ENCODE measurements at places on chromosomes 3 and 15.

DNA sequence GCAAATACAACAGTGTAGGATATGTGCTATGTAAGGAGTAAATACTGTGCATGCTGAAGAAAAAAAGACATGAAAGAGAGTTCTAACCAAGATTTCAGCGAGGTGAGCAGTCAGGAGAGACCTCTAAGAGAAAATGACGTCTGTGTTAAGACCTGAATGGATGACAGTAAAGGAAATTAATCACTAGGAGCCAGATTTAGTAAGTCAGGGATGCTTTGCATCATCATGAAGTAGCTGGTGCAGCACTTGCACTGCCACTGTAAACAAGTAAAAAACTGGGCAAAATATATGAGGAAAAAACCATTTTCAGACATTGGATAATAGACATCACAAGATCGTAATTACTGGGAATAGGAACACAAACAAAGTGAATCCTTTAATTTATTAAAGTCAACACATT is 32.6 kb downstream of the RTP4 start:
- DNase-seq = no peak

DNA sequence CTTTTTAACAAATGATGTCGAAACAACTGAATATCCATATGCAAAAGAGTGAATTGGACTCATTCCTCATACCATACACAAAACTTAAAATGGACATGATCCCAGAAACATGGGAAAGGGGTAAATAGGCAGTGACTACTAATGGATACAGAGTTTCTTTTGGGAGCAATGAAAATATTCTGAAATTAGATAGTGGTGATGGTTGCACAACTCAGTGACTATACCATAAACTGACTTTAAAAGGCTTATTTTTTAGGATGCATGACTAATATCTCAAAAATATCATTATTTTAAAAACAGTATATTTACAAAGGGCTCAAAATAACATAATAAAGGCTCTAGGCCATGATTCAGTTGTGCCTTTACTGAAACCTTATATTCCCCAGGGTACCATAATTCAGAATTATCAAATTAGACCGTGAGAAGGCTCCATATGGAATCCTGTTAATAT is 16.3 kb upstream of the ATP13A3 start:
- no peak for DNase-seq

GRCh38 chr3:54125300-54125699 is 2.9 kb downstream of the CACNA2D3 start:
- no peak for DNase-seq

DNA sequence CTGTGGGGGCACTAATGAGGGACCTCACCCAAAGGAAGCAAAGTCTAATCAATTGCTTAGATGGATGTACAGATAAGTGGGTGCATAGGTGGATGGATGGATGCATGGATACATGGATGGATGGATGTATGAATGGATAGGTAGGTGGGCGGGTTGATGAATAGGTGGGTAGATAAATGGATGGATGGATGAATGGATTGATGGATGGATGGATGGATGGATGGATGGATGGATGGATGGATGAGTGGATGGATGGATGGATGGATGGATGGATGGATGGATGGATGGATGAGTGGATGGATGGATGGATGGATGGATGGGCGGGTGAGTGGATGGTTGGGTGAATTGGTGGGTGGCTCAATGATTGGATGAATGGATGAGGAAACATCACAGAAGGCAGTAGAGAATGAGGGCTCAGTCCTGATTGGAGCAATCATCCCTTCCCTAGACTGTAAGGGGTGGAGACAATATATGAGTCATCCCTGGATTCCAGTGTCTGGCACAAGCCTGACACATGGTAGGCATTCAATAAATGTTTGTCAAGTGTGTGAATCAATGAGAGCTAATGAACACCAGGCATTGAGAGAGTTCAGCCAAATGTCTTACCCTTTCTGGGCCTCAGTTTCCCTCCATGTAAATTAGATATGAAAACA is 40.4 kb upstream of the PXYLP1 start:
- DNase-seq = peak; percentile 1

GRCh38 chr3:45120359-45121158 is 25.6 kb downstream of the CDCP1 start:
- no peak for DNase-seq

DNA sequence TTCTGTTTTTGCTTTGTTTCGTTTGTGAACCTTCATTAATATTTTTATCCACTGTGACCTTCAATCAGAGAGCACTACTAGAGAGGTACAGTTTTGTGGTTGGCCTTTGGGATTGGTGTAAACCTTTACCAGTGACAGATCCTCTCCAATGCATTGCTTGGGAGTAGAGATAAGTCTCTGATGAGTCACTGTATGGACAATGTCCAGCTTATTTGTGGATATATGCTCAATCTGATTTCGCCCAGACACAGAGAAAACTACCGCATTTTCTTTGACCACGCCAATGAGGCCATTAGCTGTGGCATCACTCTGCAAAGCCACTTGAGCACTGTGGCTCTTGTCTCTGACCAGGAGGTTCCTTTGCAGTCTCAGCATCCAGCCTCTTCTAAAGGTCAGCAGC is 964.7 kb downstream of the TUSC7 start:
- DNase-seq = no peak

DNA sequence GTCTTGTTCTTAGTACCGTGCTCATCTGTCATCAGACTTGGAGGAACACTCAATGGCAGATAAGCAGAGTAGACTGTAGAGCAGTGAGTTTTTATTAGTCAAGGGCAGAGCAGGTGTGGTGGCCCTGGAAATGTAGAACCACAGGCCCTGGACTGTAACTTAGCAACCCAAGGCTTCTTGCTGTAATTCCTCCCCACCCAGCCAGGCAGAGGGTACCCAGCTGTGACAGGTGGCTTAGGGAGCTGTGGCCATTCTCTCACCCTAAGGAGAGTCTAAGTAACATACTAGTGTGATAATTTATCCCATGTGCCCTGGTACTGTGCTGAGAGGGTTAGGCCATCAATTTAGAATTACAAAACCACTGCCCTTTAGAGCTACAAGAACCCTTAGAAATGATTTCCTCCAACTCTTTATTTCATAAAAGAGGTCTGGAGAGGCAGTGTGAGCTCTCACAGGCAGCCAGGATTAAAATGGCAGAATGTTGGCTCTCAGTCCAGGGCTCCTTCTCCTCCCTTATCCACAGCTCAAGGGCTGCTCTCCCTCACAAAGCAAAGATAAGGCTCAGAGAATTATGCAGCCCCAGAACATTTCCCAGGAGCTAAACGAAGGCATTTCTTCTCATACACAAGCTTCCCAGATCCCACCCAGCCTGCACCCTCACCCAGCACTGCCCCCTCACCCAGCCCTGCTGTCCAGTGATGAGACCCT is 3.0 kb downstream of the POMGNT2 start:
- no peak for DNase-seq

- no peak for DNase-seq
These were observed 246.4 kb downstream of the ALCAM start for GRCh38 chr3:105613120-105613519.

GRCh38 chr3:188465311-188465710 is 311.4 kb downstream of the LPP start:
- DNase-seq = no peak

- peak; percentile 77 for DNase-seq
These were observed 481 bp upstream of the CRYBG3 start for GRCh38 chr3:97821287-97821773.

- DNase-seq = no peak
These were observed 4.2 kb upstream of the DAPK2 start for GRCh38 chr15:64050281-64051092.

- no peak for DNase-seq
These were observed 12.9 kb upstream of the KCNAB1 start for GRCh38 chr3:156107504-156107903.

- peak; percentile 55 for DNase-seq
These were observed 40.1 kb upstream of the MTMR10 start for GRCh38 chr15:31031471-31032067.

DNA sequence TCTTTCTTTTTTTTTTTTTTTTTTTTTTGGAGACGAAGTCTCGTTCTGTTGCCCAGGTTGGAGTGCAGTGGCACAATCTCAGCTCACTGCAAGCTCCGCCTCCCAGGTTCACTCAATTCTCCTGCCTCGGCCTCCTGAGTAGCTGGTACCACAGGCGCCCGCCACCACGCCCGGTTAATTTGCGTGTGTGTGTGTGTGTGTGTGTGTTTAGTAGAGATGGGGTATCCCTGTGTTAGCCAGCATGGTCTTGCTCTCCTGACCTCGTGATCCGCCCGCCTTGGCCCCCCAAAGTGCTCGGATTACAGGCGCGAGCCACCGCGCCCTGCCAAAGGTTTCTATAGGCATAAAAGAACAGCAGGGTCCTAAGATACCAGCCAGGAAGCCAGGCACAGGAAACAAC is 261.0 kb upstream of the CCDC54 start:
- no peak for DNase-seq

DNA sequence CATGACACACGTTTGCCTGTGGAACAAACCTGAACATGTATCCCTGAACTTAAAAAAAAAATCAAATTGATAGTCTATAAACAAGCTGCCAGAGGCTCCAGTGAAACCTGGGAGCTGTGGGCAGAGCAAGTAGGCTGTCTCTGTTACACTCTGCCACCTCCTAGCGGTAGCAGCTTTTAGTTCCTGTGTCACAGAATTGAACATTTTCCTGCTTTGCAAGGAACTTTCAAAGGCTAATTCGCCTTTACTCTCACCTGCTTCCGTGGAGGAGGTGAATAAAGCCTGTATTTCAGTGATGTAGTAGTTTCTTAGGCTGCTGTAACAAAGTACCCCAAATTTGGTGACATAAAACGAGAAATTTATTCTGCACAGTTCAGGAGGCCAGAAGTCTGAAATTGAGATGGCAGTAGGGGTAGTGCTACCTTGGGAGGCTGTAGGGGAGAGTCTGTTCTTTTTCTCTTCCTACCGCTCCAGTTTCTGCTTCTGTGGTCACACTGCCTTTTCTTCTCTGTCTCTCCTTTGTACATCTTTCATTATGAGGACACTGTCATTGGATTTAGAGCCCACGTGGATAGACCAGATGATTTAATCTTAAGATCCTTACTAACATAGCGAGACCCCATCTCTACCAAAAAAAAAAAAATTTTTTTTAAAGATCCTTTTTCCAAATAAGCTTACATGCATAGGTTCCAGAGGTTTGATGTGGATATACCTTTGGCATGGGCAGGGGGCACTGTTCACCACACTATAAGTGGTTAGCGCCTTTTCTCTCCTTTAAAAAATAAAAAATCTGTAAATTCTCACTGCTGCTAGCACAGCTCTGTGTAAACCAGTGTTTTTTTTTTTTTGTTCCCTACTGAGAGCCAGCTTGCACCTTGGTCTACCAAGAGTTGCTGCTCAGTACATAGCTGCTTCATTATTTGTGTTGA is 25.3 kb downstream of the FBXO22 start:
- DNase-seq = peak; percentile 38

GRCh38 chr15:69820819-69821218 is 276.9 kb downstream of the TLE3 start:
- DNase-seq = peak; percentile 82

GRCh38 chr3:120196812-120197211 is 88.2 kb downstream of the GPR156 start:
- no peak for DNase-seq

All from astrocyte of the spinal cord (primary cell).